ENCODE measurements at places on chromosomes 7 and 10.
A peak's percentile ranks its signal among the peaks of the same experiment; 100 is the strongest.

- DNase-seq, result peak; percentile 10
Measured at GRCh38 chr7:155644971-155645509, 579 bp downstream of the RBM33 start.

DNA sequence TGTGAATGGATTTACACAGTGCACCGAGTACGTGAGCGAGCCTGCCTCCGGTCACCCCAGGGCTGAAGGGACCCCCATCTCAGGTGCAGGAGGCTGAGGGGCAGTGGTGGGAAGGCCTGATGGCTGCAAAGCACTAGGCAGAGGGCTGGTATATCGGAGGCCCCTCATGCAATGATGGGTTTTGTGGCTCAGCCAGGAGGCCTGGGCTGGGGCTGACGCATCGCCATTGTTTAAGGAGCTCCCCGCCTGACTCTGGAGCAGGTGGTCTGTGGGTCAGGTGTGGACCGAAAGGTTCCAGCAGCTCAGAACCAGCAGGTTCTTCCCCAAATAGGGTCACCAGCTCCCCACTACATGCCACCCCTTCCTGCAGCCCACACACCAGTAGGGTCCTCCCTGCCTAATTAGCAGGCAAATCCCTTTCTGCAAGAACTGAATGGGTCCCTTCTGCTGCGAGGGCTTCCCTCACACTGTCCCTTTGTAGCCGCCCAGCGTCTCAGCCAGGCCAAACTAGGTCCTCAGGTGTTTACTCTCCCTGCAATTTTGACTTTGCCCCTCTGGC is 33.0 kb downstream of the OAT start:
- no peak for DNase-seq

GRCh38 chr10:92699518-92700381 is 10.0 kb downstream of the HHEX start:
- DNase-seq, result no peak

DNA sequence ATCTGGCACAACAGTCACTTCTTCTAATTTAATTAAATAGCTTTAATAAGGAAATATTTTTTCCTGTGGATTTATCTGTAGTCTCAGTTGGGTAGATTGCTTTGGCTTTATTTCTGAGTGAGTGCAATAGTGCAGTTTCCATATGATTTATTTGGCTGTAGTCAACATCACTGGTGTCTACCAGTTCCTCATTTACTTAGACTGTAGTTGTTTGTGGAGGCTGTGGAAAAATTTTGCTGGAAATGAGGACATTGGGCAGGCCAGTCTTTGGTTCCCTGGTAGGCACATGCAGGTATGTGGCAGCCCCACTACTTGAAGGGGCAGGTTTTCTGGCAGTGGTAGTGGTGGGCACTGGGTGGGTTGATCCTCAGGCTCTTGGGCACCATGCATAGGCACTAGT is 15.5 kb downstream of the TAS2R40 start:
- DNase-seq, result no peak

DNA sequence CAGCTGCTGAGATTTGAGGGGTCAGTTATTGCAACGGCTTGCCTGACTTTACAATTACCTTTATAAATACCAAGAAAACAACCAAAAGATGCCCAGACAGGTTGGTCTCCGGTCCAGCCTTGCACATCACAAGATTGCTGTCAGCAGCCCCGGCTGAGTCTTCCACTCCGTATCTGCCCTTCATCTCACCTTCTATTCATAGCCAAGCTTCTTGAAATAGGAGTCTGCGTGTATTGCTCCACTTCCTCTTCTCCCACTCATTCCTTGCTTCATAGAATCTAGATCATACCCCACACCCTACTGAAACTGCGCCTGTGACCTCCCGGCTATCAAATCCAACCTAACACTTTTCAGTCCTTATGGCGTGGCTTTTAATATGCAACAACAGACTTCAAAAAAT is 31.1 kb upstream of the USP6NL start:
- no peak for DNase-seq

DNA sequence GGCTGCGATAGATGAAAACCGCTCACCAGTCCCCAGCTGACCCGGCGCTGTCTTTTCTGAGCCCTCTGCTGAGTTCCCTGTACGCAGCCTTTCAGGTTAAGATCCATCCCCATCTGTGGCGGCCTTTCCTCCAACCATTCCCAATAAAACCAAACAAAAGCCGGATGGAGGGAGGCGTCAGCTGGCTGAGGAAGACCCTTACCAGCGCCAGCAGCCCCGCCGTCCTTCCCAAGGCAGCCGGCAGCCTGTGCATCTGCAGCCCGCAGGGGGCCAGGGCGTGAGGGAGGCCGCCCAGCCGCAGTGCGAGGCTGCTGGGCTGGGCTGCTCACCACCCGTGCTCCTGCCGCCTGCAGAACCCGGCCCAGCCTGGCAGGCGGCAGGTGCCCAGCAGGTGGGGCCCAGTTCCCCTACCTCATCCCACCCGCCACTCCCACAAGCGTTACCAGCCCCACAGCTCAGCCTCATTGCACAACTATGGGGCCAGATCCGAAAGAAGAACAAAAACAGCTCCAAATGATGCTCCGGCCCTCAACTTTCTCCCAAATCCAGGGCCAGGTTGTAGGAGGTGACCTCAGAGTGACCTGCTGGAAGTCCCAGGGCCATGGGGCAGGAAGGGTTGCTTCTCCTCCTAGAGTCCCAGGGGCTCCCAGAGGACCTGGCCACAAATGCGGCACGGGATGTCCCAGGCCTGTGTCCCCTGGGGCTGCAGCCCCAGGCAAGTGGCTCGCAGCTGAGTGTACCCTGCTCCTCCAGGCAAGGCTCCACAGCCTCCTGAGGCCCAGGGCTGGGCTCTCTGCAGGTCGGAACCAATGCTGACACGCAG is 23.8 kb downstream of the PAPOLB start:
- no peak for DNase-seq

DNA sequence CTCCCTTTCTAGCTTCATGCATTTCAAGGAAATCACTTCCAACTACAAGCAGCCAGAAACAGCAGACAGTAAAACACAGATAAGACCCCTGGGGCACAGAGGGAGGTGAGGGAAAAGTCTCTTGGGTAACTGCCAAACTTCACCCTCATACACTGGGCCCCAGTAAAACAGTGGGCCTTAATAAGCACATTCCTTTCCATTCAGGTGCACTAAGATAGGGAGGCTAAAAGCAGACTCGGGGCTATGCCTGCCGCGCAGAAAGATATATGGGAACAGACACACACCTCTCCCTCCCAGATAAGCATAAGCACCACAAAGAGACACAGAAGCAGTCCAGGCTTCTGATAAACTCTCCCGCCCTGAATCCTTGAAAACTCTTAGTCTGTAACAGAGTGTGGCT is 117.0 kb downstream of the TYW1B start:
- no peak for DNase-seq

DNA sequence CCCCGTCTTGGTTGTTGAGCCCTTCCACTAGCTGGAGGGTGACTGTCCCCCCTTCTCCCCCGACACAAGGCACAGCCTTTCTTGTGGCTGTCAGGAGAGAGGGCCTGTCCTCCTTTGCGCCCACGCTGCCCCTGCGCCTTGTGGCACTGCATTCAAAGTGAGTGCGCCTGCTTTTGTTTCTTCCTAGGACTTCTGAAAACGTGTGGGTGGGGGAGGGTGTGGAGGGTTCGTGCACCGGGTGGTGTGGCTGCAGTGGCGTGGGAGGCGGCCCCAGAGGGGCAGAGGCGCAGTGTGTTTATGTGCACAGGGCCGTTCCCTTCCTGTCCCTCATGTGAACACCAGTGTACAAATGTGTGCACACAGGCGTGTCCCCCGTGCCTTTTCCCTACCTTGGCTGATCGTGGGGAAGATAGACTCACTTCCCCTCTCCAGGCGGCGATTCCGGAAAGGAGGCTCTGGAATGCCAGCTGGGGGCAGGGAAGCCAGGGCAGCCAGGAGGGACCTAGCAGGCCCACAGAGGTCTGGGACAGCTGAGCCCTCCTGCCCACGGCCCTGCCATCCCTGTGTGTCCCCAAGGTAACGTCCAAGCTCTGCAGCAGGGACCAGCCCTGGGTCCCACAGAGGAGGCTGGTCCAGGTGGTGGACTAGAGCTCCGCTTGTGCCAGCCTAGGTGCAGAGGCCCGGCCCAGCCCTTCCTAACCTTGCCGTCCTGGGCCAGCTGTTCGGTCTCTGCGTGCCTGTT is 88.8 kb downstream of the LHPP start:
- DNase-seq, result no peak

GRCh38 chr7:11737723-11738122 is 94.3 kb downstream of the THSD7A start:
- no peak for DNase-seq

DNA sequence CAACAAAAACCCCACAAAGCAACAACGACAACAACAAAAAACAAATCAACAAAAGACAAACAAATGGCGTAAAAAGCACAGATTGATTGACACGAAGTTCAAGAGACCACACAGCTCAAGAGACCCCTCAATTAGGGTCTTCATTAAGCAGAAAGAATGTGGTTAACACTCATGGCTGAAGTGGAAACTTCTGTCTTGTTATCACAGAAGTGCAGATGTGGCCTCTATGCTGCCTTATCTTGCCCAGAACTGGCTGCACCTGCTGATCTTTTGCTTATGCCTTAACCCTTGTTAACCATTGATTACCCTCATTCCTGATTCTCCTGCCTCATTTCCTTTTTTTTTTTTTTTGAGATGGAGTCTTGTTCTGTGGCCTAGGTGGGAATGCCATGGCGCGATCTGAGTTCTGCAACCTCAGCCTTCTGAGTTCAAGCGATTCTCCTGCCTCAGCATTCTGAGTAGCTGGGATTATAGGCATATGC is 3.5 kb upstream of the DAGLB start:
- no peak for DNase-seq

- DNase-seq, result no peak
Measured at GRCh38 chr7:15582773-15583172, 21.0 kb upstream of the AGMO start.

DNA sequence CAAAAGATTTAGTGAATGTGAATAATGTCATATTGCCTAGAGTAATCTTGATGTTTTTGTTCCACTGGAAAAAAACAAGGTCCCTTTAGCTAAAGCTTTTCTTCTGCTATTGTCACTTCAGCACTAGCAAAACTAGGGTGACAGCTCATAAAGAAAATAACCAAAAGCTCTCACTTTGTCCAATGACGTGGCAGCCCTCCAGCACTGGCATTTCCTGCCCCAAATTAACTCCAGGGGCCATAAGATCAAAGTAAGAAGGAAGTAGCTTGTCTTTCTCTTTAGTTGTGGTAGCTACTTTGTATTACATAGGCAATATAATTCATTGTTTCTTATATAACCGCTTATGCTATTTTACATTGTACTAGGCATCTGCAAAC is 47.3 kb downstream of the LRRN3 start:
- DNase-seq, result peak; percentile 8

- no peak for DNase-seq
Measured at GRCh38 chr7:87151729-87152111, 533 bp upstream of the DMTF1 start.

GRCh38 chr7:142420554-142421362 is 162.9 kb upstream of the PRSS58 start:
- no peak for DNase-seq

- DNase-seq, result no peak
Measured at GRCh38 chr10:115049960-115050359, 43.2 kb upstream of the ATRNL1 start.

DNA sequence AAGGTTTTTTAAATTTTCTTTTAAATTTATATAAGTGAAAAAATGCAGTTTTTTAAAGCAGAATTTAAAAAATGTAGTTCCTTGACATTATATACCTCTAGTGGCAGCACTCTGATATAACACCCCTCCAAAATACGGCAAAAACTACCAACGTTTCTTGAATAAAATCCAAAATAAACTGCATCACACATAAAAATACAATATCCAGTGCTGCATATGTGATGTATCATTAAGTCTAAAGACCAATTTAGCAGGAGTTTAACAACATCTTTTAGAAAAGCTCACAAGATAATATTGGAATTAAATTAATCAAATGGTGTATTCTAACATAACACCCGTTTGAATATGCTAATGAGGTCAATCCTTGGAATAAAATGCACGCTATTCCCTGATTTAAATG is 1.4 kb downstream of the TCERG1L start:
- no peak for DNase-seq

Data from activated T-helper 1 cell treated with anti-CD3 and anti-CD28 coated beads, Interleukin-2, amount 50 U/mL, for 16 hours (primary cell).